Inflammatory macrophage (primary cell): ENCODE measurements at places on chromosomes 16 and 17.

- no peak for DNase-seq
These were observed 44.7 kb downstream of the REXO5 start for GRCh38 chr16:20850981-20851380.

- DNase-seq: peak; percentile 94
These were observed 23.8 kb downstream of the DEXI start for GRCh38 chr16:10918294-10919002.

GRCh38 chr16:69610356-69610755 is 44.6 kb downstream of the NFAT5 start:
- DNase-seq: no peak

DNA sequence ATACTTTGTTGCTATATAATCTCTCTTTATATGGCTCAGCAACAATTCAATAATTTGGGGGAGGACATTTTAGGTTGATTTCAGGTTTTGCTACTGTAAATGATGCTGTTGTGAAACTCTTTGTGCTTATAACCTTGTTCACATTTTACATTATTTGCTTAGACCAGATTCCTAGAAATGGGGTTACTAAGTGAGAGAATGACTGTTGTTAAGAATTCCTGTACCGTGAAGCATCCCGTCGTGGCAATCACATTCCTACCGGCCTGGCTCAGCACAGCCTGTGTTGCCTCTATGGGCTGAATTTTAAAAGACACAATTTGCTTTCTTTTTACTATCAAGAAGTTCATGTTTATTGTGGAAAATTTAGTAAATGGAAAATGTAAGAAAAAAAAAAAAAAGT is 31.4 kb downstream of the B9D1 start:
- no peak for DNase-seq

DNA sequence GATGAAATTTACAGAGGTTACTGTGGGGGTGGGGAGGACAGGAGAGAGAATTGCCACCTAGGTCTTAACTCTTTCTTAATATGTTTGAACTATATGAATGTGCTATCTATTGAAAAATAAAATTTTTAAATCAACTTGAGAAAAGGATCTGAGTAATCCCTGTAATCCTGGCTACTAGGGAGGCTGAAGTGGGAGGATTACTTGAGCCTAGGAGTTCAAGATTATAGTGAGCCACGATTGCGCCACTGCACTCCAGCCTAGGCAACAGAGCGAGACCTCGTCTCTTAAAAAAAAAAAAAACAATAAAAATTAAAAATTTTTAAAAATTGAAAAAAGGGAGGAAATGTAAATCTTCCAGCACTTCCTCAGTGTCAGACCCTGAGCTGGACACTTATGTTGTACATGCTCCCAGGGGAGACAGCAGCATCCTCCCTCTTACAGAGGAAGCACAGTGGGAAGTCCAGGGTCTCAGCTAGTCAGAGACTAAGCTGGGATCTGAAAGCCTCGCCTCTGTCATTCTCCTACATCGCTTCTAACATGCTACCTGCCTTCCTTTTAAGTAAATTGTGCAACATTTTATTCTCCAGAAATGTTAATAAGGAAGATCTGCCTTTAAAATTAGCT is 21.9 kb downstream of the PMM2 start:
- no peak for DNase-seq

DNA sequence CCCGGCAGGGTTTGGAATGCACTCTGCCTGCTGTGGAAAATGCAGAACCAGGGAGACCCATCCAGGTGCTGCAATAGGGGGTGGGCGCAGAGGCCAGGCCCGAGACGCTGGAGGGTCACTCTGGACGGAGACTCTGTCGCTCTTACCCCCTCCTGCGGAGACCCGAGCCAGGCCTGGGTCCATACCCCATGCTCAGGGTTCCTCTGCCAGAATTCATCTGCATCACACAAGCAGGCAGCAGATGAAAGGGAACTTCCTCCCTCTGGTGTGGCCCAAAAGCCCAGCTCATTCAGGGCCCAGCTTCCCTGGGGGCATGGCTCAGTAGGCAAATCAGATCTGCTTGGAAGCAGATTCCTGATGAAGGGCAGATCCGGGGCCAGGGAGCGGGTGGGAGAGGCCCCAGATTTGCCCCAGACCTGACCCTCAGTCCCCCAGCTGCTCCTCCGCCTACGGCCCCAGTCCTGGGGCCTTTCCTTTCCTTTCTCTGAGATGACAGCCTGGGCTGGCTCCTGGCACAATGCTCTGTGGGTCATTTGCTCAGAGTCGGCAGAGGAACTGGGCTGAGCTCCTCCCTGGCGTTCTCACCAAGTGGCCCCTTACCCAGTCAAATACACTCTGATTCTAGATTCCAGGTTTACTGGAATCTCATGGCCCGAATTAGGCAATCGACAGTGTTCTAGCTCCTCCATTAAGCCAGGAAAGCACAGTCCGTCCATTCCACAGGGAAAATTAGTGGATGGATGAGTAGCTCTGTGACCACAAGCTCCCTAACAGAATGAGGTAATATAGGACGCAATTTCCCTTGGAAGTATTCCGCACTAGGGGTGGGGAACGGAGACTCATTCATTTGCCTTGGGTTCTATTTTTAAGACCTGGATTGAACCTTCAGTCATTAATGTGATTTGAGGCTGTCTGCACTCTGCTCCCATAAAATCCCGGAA is 19.1 kb upstream of the RASD1 start:
- no peak for DNase-seq

DNA sequence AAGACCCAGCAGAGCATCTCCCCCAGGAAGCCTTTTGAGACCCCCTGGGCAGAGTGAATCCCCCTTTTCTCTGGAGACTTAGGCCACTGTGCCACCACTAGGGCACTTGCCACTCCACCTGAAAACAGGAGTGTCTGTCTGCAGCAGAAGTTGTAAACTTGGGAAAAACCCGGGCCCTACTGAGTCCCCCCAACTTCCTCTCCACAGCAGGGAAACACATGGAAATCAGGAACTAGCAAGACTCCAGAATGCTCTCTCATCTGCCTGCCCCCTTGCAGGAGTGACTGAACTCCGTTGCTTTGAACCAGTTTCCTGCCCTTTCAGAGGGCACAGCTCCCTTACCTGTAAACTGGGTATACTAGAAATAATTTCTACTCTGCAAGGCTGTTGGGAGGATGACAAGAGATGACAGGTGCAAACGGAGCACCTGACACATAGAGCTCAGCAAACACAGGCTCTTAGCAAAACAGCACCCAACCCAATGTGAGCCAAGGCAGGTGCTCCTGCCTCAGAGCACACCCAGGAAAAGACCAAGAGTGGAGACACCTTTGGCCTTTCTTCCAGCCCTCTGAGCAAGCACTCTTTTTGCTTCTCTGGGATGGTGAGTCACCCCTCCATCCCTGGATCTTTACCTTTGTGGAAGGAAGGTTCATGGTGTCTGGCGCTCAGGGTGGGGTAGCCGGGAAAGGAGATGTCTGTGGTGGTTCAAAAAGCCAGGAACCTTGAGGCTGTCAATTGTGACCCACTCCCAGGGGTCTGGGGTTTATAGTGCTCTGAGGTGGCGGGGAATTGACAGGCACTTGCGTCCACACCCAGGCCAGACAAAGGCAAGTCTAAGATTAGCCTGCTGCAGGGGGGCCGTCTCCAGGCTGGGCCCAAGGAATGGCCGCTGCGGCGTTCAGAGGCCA is at the start of gene HCRT:
HCRT (minus strand) TSS at position 740 of the 908 bp plus-strand sequence; CDS start at position 653, 87 bp downstream.
- DNase-seq: peak; percentile 45

GRCh38 chr17:17354560-17355349 is 51.6 kb downstream of the NT5M start:
- peak; percentile 85 for DNase-seq

DNA sequence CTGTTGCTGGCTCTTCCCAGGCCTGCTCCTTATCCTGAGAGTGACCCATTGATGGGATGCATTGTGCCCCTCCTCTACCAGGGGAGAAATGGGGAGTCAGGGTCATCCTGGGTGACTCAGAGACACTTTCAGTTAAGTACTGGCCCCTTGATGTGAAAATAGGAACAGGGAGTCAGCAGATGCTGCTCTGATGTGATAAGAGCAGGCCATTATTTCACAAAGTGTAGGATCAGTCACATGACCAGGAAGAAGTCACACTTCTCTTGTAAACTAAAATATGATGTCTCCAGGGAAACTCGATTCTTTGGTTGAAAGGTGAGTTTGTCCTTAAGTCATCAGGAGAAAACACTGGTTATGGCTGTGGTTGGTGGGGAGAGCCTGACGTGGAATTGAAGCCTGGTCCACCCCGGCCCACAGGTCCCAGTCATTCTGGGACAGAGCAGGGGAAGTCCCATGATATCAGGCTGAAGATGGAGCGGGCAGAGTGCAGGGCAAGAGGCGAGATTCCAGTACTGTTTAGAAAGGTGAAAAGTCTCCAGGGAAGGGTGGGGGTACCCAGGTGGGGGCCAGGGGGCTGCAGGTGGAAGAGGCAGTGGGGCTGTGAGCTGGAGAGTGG is 88.6 kb upstream of the NLRP1 start:
- DNase-seq: peak; percentile 68

DNA sequence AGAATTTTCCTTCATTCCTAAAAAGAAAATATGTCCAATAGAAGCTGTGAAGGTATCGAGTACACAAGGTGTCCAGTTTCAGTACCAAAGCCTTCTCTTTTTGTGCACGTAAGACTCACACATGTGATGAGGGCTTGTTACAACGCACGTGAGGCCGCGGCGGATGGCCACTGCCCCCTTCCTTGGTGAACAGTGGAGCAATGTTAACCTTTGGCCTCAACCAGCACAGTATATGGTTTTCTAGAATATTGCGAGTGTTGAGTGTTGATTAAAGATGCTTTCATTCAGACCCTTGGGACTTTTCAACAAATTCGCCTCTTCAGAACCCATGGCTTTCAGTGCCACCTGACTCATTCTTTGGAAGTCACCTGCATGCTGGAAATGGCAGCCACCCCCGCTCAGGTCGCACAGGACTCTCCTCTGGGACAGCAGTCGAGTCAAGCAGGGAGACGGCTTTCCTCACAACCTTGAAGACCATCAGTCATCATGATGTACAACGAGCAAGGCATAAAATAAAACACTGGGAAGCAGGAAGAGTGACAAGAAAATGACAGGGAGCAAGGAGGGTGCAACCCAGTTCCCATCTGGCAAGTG is 14.5 kb downstream of the MAP1LC3B start:
- no peak for DNase-seq

- no peak for DNase-seq
These were observed 54.3 kb upstream of the ZNF469 start for GRCh38 chr16:88328313-88328980.

DNA sequence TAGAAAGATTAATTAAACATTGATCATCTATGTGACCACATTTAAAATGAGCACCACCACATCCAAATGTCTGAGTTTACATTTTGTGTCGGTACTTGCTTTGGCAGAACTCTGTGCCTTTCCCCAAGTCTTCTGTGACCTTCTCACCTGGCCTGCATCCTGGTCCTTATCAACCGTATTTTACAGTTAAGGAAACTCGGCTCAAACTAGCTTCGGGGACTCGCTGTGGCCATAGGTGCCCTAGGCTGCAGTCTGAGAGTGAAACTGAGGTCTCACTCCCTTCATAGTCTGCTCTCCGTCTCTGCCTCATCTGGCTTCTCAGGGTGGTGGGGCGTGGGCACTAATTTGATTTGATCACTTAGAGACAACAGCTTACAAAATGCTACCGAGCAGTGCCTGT is 555.5 kb downstream of the WWOX start:
- no peak for DNase-seq

DNA sequence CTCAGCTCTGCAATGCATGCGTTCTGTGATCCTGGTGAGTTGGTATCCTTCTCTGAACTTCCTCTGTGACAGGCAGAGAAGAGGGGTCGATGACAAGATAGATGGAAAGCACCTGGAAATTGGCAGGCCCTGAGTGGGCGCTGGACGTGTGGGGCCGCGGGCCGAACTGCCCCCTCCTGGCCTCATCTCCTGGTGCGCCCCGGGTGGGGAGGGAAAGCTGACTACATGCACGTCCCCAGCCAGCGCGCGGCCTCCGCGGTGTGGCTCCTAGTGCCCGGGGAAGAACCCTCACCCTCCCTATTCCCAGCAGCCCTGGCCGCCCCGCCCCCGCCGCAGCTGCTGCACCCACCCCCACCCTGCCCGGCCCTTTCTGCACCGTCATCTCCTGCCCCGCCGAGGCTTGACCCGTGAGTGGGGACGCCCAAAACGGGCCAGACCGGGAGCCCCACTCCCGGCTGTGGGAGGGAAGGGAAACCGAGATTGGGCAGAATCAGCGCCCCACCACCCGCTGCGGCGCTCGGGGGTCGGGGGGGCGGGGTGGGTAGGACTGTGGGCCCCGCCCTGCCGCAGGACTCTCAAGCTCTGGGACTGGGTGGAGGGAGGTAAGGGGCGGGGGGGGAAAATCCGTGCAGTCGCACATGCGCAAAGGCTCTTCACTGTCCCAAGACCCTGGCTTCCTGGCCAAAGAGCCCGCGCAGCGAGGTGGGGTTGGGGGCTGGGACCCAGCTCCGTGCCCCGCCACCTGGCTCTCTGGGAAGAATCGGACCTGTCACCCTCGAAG is at the start of gene NOL3:
NOL3 (plus strand) TSS at position 371 of the 781 bp plus-strand sequence.
- peak; percentile 39 for DNase-seq

- DNase-seq: peak; percentile 98
These were observed 43.1 kb downstream of the GLG1 start for GRCh38 chr16:74563828-74564263.

DNA sequence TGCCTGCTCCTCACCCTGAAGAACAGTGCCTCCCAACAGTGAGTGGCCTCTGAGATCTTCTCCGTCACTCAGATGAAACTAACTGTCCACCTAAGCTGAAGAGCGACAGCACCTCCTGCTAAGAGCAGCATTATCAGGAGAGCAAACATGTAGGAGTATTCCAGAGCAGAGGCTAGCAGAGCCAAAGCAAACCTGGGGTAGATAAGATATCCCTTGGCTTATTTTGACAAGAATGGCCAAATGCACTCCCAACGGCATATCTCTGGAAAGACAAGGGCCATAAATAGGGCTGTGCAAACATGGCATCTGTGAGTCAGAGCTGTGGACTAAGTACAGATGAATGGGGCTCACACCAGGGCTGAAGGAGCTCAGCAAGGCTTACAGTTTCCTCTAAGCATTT is 96.3 kb downstream of the NDEL1 start:
- DNase-seq: no peak

DNA sequence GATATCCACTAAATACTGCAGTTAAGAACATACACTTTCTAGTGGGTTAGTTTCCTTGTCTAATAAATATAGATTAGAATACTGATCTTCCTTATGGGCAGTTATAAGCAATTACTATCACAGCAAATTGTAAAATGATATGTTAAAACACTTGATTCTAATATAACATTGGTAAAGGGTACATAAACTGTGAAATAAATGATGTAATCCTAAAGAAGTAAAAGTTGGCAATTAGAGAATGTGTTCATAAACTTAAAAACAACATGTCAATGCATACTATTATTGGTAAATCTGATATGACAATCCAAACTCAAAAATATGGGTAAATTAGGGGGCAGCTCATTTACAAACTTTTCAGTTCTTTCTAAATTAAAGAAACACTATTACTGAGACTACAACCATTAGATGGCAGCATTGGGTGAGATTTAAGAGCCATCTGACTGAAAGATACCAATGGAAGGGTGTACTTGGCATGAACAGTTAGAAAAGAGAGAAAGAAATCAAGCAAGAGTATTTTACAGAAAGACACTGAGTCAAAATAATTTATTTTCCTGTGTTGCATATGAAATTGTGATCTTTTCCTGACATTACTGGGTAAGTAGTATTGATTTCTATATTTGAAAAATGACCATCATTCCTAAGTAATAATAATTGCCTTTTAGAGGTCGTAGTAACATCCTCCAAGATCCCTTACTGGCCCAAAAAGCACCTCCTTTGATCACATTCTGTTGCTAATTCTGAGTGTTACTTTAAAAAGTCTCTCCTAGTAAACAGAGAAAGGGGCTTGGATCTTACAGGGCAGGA is 119.6 kb downstream of the SPAG9 start:
- DNase-seq: peak; percentile 74
